Hematopoietic multipotent progenitor cell treated with erythropoietin and hydrocortisone succinate and interleukin-3 and kit ligand, for 17 days (in vitro differentiated cells): ENCODE measurements at places on chromosomes 12 and 14.

DNA sequence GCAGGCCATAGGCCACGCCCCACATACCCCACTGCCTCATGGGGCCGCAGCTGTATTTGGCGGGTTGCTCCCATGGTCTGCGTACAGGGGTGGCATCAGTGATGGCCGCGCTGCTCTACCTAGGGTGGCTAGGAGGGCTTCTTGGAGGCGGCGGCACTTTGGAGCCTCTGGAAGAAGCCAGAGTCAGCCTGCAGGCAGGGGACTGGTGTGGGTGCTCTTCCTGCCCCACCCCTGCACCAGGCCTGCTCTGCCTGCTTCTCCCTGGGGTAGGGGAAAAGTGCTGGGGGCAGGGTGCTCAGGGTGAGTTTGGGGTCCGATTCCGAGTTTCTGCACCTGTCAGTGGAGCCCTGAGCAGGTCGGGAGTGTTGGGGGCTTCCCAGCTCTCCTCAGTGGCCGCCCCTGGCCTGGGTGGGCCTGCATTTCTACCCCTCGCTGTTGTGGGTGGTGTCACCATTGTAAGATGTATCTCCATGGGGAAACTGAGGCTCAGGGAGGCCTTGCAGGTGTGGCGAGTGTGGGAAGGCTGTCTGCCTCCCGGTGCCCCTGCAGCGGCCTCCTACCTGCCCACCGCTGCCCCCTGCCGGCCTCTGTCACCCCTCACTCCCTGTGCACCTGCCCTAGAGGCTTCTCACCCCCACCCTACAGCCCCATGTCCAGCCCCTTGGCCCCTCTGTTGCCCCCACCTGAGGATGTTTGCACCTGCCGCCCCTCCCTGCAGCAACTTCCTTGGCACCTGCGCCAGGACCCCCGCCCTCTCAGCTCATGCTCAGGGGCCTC is 5.5 kb downstream of the CEP170B start:
- no peak for DNase-seq

- DNase-seq, result no peak
Observed at GRCh38 chr12:98110536-98110935, 404.9 kb upstream of the TMPO start.

DNA sequence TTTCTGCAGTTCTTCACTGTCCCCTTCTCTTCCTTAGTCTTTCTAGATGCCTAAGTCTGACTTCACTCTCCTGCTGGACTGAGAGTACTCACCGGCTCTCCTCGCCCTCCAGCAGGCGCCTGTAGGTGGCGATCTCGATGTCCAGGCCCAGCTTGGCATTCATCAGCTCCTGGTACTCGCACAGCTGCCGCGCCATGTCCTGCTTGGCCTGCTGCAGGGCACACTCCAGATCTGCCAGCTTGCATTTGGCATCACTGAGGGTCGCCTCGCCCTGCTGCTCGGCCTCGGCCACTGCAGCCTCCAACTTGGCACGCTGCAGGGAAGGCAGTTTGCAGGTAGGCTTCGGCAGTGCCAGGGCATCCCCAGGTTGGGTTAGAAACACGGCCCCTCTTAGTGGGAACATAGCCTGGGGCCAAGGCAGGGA is 5.2 kb downstream of the KRT84 start:
- DNase-seq, result no peak

GRCh38 chr12:43766291-43766690 is 7.5 kb downstream of the IRAK4 start:
- no peak for DNase-seq

DNA sequence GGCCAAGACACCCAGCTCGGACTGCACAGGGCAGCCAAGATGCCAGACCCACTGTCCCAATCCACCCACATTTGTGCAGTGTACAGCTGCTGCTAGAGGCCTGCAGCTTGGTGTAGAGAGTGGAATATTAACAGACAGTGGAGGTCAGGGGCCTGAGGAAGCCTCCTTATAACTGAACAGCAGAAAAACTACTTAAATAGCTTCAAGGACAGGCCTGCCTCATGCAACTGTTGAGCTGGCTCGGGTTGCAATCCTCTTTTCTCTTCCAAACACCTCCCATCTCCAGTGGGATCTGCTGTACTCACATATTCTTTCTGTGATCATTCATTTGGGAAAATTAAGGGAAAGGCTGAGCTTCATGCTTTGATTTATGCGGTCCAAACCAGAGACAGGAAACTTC is 1043.2 kb upstream of the TMEM132C start:
- no peak for DNase-seq

GRCh38 chr12:67540920-67541624 is 107.5 kb upstream of the DYRK2 start:
- DNase-seq, result no peak

GRCh38 chr12:124516850-124517249 is 50.6 kb downstream of the NCOR2 start:
- no peak for DNase-seq

- DNase-seq, result no peak
Observed at GRCh38 chr12:26091822-26092221, 33.0 kb downstream of the BHLHE41 start.

GRCh38 chr14:91963465-91963864 is 16.0 kb upstream of the FBLN5 start:
- DNase-seq, result no peak
